Thymus (tissue), 14 donors: ENCODE measurements at places on chromosomes 6 and 20.

DNA sequence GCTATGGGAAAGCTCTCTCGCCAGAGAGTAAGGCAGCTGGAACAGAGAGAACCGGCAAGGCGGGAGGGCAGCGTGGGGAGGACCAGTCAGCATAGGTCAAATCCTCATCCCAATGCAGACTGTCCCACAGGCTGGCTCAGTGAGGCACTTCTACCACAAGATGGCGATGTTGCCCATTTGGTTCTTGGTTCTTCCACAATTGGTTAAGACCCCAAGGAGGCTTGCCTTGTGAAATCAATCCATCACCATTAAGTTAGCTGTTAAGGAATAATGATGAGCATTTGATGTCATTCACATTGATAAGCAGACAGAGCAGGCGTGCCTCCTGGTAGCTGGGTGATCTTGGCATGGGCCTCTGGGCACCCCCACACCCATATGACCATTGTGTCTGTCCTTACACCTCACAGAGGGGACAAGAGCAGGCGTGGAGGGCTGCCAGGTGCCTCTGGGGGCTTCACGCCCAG lies 2.4 kb downstream of the CSTL1 start:
- peak; percentile 67 for DNase-seq

DNA sequence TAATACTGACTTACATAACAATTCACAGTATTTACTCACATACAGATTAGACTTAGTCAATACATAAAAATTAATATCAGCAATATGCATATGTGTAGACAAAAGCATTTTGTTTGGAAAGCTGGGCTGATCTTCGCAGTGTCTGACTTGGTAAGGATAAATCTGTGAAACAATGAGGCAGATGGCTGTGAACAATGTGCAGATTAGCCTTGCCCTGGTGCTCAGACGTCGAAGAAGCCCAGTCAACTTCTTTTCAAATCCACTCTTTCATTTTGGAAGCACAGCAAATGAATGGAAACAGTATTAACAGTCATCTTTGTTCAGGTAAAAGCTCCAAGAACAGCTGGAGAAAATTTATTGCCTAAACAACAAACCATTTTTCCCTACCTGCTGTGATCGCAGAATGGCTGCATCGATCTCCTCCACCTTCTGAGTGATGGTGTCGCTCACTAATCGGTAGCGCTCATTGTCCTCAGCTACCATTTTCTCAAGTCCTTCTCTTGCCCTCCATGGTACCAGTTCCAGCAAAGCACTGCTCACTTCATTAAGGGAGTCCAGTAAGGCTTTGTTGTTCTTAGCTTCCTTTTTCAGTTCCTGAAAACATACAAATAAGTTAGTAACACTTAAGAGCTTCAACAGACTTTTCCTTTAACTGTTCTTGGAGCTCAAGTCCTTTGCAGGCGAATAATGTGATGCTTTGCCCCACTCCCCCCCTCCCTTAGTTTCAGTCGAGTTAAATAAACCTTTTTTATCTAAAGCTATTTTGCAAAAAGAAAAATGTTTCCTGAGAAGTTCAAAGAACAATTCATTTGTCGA lies 116.5 kb downstream of the DST start:
- DNase-seq, result no peak

DNA sequence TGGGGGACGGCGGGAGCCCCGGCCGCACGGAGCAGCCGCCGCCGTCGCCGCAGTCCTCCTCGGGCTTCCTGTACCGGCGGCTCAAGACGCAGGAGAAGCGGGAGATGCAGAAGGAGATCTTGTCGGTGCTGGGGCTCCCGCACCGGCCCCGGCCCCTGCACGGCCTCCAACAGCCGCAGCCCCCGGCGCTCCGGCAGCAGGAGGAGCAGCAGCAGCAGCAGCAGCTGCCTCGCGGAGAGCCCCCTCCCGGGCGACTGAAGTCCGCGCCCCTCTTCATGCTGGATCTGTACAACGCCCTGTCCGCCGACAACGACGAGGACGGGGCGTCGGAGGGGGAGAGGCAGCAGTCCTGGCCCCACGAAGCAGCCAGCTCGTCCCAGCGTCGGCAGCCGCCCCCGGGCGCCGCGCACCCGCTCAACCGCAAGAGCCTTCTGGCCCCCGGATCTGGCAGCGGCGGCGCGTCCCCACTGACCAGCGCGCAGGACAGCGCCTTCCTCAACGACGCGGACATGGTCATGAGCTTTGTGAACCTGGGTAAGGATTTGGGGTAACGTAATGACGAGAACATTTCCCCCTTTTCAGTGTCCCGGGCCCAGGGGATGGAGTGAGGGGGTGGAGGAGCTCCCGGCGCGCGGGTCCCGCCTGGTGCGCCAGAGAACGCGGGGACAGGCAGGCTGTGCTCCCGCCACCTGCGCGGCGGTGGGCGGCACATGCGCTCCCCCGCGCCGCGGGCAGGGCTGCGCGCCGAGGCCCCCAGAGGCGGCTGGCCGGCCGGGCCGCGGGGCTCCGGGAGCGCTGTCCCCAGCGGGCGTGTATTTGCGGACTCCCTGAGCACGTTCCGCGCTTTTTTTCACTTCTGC lies 1.4 kb downstream of the BMP6 start:
- no peak for DNase-seq

GRCh38 chr6:101462576-101462975 lies 69.1 kb downstream of the GRIK2 start:
- no peak for DNase-seq

- DNase-seq, result no peak
Observed at GRCh38 chr6:40302856-40303454, 284.2 kb downstream of the LRFN2 start.

DNA sequence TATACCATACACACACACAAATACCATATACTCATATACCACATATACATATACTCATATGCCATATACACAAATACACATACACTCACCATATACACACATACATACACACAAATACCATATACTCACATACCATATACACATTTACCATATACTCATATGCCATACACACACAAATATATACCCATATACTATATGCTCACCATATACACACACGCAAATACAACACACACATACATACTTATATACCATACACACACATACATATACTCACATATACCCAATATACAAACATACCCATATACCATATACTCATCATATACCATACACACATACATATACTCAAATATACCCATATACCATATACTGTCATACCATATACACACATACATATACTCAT lies 99.2 kb downstream of the ZMYND8 start:
- no peak for DNase-seq

DNA sequence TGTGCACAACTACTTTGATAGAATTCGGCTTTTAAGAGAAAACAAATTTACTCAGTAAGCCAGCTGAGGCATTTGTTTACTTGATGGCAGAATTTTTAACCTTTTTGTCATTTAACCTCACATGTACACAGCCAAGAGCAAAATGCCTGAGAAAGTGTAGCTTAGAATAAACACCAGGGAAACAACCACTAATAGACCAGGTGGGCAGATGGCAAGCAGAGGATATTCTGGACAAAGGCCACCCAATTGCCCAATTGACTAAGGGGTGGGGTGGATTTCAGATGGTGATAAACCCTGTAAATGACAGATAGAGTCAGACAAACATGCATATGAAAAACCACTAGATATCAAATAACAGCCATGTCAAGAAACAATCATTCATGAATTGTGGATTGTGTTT lies 190.7 kb upstream of the FBXL4 start:
- DNase-seq, result no peak

- DNase-seq, result peak; percentile 40
Observed at GRCh38 chr6:96876886-96877545, 20.7 kb downstream of the NDUFAF4 start.

- no peak for DNase-seq
Observed at GRCh38 chr6:38984723-38985122, 63.9 kb upstream of the GLP1R start.

- no peak for DNase-seq
Observed at GRCh38 chr6:16626650-16627049, 134.6 kb downstream of the ATXN1 start.

DNA sequence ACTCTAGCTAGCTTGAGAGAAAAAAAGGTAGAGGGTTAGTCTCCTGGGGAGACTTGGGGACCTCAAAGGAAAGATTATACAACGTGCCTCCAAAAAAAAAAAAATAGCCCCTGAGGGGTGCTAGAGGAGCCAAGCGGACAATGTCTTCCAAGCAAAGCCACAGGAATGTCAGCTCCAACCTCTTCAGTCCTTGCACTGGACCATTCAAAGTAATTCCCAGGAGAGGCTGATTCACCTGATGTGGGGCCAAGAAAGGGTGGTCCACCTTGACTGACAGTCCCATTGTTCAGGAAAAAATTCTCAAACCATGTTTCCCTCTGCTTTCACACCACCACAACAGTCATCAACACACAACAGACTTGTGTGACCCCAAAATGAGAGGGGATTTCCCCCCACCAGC lies 30.7 kb downstream of the ASIP start:
- no peak for DNase-seq

GRCh38 chr6:22117631-22118030 lies 179.2 kb downstream of the PRL start:
- DNase-seq, result no peak
